ENCODE measurements at places on chromosomes 7 and 10.

GRCh38 chr10:119020627-119020946, 8.9 kb upstream of the NANOS1 start:
- no peak for DNase-seq

DNA sequence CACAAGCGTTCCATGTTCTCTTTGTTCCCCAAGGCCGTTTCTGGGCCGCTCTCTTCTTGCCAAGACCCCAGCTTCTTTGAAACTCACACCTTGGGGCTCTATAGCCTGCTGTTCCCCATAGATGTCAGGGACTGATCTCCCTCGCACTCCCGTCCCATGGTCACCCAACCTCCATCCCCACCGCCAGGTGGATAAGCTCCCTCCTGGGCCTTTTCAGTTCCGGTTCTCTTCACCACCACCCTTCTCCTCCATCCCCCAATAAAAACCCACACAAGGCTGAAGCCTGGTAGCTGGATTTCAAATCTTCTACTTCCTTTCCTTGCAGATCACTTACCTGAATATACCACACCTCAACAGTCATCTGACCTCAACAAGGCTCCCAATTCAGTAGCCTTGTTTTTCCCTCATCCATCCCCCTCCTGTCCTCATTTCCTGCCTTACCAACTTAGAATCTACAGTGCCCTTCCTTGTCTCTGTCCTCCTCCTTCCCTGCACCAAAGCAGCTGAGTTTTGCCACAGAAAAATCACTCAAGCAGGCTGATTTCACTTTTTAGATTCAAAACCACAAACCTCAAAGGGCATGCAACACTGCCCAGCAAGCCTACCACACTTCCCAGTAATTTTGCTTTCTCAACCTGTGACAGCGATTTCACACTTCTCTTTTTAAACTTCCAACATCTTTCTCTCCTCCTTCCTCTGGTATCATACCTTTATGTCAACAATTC, 7.7 kb downstream of the SLC37A3 start:
- DNase-seq, result no peak

DNA sequence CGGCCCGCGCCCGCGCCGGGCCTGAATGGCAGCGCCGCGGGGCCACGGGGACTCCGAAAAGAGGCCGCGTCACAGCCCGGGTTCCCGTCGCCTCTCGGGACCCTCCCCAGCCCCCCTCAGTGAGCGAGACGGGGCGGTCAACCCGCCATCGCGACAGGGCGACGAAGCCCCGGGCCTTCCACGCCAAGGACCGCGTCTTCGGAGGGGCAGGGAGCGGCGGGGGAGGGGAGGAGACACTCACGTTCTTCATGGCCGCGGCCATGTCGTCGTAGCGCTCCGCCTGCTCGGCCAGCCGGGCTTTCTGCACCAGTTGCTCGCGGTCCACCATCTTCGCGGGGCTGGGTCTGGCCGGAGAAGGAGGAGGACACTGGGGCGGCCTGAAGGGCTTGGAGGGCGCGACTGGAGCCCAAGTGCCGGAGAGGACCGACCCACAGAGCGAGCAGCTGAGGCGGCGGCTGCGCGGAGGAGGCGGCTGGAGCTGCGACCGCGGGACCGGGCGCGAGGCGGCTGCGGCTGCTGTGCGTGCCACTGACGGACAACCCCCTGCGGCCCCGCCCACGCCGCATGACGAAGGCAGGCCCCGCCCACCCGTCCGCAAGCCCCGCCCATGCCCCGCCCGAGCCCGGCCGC, at the start of gene YWHAG:
YWHAG (minus strand) TSS at position 511 of the 630 bp plus-strand sequence; CDS start at position 328, 183 bp downstream.
- DNase-seq, result peak; percentile 92

DNA sequence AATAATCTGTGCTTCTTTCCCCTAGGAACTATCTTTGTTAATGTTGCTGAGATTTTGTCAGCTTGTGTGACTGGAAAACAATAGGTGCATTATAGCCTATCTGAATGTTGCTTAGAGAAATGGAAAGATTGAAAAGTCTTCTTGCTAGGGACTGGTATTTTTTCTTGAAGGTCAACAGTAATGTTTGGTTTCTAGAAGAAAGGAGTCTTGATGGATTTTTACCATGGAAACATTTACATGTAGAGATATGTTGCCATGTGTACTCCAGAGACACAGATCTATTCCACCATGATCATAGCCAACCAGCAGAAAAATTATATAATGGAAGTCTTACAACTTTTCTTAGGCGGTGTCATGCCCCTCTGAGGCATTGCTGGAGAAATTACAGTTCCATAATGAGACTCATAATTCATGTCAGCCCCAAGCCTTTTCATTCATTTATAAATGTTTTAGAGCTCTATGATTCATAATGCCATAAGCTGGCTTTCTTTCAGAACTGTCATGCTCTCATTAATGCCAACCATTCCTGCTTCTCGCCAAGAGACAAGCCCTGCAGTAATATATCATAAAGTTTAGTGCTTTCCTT, 175.1 kb upstream of the PTPRZ1 start:
- no peak for DNase-seq

DNA sequence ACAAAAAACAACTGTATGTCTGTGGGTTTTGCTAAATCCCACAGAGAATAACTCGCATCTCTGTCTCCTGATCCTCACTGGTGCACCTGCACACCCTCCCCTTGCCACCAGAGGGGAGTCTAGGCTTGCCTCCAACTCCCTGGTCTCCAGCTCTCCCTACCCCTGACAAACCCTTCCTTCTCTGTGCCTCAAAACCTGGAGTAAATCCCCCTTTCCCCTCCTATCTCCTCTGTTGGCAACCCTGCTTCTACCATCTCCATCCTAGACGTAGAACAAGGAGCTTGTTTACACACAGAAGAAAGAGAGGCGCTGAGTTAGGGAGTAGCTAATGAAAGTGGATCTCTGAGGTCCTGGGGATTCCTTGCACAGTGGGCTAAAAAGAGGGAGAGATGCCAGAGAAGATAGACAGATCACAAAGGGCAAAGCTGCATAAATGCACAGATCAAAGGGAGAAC, 6.0 kb downstream of the MBLAC1 start:
- peak; percentile 48 for DNase-seq

DNA sequence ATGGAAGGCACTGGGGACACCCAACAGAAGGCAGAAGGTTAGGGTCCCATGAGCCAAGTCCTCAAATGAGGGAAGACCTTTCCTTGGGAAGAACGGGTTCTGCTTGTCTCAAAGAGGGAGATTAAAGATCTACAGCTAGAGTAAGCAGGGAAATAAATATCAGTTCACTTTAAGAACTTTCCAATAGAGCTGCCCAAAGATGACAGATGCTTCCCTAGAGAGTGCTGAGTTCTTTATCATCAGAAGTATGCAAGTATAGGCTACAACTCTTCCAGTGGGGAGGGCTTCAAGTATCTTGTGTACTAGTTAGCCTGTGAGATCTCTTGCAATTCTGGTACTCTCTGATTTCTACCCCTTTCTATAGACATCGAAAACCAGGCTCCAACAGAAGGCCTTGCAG, 39.4 kb downstream of the EMX2 start:
- DNase-seq, result no peak

DNA sequence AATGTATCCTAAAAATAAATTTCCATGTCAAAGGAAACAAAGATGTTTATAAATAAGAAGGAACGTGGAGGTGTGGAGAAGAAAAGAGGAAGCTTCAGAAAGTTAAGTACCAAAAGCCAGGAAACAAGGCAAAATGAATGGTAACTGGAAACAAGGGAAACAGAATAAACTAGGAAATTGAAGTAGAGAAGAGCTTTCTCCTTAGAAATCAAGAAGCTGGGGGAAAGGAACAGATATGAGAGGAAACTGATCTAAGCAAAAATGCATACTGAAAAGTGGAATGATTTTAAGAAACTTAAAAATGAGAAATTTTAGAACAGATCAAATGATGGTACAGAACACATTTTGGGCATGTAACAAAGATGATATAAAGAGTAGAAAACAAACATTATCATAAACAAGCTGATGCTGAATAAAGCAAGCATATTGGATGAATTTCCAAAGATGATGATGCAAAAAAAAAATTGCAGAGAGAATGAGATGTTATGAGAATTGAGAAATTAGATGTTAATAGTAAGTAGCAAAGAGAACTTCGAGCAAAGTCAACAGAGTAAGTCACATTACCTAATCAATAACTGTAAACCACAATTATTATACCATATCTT, 1.9 kb downstream of the BRAF start:
- no peak for DNase-seq

DNA sequence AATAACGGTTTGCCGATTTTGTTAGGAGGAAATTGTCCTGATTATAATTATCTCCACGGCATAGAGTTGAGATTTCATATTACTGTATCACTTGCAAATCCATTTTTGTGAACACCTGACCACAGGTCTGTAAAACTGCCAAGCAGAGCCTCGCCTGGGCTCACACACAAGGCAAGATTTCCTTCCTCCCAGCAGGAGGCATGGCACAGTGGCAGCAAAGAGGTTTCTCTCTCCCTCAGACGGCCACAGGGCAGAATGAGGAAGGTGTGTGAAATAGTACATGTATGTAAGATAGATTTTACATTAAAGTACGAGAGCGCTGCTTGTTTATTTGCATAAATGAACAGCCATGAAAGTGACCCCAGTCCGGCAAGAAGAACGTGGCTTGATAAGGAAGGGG, 130.1 kb downstream of the CELF2 start:
- DNase-seq, result no peak
